ENCODE measurements at places on chromosomes 7 and 10.

DNA sequence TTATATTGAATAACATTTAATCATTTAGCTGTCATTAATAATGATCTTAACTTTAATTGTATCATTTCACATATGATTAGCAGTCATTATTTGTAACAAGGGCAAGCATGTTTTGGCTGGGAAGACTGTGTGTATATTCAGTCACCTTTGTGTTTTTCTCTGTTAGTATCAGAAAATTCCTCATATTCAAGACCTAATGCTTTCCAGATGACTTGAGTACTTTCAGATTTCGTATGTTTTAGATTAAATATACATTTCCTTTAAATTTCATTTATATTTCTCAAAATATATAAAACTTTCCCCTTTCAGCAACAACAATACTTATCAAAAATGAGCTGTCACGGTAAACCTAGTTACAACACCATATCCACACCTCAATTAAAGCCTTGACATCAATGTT lies 6.3 kb upstream of the CACNA2D1 start:
- no peak for DNase-seq

GRCh38 chr10:1216574-1217236 lies 160.5 kb downstream of the WDR37 start:
- DNase-seq: no peak

DNA sequence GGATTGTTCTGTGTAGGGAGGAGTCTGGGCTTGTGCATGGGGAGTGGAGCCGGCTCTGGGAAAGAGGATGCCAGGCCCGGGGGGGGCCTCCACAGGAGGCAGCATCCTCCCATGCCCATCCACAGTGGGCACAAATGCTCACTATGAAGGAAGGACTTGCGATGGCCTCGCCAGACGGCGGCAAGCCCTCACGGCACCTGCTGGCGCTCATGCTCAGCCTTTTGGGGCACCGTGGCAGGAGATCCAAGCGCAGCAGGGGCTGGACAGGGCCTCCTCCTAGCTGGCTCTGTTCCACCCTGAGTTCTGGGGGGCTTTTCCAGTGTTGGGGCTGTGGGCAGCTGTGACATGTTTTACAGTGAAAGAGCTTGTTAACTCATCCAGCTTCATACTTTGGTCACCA lies 15.2 kb downstream of the MDH2 start:
- no peak for DNase-seq

DNA sequence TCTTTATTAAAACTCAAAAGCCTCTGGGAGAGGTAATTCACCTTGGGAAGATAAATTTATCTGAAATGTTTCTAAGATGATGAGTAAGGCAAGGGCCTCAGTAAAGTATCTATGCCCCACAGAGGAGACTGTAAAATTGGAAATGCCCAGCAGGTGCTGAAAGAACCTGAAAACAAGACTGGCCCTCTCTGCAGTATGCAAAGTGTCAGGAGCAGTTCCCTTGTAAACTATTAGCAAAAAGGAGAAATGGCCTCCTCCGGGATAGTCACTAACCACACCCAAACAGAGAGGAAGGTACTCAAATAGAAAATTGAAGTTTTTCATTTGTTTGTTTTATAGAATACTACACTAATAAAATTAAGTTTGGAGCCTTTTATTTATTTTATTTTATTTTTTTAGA lies 81.2 kb downstream of the FZD1 start:
- DNase-seq: no peak

DNA sequence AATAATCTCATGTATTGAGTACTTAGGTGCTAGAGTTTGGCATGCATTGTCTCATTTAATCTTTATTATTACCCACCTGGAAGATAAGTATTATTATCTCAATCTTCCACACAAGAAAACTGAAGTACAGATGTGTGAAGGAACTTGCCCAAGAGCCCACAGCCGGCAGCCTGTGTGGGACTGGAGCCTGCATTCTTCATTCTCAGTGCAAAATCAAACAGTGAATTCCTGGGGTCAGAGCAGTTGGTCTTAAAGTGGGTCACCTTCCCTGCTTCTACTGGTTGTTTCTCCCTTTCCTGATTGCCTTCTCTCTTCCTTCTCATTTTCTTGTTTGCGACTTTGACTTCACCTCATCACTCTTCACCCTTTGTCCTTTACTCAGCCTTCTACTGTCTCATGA lies 144.7 kb upstream of the LYZL1 start:
- DNase-seq: no peak

- DNase-seq: no peak
These were observed 214.8 kb upstream of the MAGI2 start for GRCh38 chr7:79668292-79668691.

GRCh38 chr7:37769291-37769690 lies 79.1 kb upstream of the NME8 start:
- no peak for DNase-seq

- DNase-seq: no peak
These were observed 135.4 kb upstream of the KMT2E start for GRCh38 chr7:104878577-104878976.

GRCh38 chr10:73576890-73577591 lies 14.1 kb downstream of the USP54 start:
- no peak for DNase-seq

- peak; percentile 62 for DNase-seq
These were observed 16.9 kb upstream of the ZFAND2A start for GRCh38 chr7:1176891-1177373.

GRCh38 chr10:46028584-46029460 lies 1.6 kb downstream of the NCOA4 start:
- no peak for DNase-seq

DNA sequence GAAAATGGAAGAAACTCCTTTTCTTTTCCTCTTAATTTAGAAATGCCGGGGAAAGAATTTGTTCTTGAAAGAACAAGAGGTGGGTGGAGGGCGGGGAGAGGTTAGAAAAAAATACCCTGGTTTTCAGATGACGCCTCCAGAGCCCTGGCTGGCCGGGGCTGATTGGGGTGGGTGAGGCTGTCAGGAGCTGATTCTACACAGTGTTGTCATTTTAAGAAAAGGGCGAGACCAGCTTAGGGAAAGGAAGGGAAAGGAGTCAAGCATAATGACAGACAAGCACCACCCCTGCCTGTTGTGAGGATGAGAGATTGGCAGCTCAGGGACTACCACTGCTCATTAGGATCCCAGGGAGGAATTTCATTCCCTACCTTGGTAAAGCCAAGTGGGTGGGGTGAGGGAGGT lies 9.9 kb upstream of the FAM180A start:
- DNase-seq: no peak

DNA sequence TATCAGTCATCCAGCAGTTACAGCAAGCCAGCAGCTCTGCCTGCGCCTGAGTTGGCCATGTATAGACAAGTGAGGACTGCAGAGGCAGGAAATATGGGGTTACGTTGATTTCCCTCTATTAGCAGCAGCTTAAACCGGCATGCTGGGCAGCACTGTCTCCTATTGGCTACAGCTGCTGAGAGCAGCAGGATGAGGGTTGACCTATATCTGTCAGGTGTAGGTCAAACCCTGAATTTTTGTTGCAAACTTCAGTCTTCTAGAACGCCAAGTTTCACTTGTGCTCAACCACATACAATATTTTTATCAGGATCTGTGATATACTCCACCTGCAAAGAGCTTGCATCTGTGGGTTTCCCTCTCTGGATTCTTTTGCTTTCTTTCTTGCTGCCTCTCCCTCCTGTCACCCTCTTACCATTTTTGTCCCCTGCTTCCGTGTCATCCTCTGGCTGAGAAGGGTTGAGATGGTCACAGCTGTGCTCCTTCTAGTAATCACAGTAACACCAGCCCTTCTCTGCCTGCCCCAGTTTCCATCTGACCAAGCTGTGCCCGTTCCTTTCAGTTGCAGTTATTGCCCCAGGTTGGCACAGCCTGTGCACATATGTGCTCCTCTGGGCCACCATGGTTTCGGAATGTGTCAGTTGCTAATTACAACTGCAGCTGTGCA lies 23.8 kb upstream of the GLCCI1 start:
- no peak for DNase-seq

GRCh38 chr10:47406870-47407691 lies 23.0 kb upstream of the ZNF488 start:
- DNase-seq: no peak

- no peak for DNase-seq
These were observed 12.7 kb upstream of the BTBD16 start for GRCh38 chr10:122258136-122259074.

DNA sequence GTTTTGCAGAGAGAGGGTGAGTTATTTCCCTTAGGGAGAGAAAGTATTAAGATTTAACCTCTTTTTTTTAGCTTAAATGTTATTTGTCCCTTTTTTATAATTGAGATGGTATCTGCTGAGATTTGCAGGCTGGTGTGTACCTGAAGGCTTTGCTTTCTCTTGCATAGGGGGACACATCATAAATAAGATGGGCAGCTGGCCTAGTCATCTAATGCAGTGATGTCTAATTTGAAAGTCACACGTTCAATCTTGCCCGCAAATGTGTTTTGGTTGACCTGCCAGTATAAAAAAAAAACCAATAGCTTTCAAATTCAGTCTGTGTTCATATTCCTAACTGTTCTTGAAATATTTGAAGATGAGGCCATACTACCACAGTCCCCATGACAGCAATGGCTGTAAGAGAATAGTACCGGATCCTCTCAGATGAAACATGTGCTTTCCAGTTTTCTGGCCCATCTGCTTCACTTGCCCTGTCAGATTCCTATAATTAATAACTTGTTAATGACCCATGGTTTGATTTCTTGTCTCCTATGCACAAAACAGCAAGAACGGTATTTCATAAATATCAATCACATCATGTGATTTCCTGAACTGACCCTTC lies 914.2 kb downstream of the IPMK start:
- no peak for DNase-seq

- no peak for DNase-seq
These were observed 194.5 kb downstream of the SDK1 start for GRCh38 chr7:3495530-3495929.

DNA sequence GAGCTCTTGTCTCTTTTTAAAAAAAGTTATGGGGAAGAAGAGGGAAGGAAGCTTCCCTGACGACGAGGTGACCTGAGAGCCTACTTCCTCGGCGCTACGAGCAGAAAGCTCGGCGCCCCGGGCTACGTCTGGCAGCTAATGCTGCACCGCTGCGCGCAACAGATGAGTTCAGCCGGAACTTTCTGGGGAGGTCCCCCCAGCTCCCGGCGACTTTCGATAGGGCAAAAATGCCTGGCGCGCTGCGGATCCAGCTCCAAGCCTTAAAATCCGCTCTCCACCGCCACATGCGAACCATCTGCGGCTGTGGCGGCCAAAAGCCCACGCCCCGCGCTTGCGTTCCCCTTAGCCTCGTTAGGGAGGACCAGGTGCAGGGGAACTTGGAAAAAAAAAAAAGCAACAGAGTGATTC lies 621 bp downstream of the P4HA1 start:
- DNase-seq: peak; percentile 51

DNA sequence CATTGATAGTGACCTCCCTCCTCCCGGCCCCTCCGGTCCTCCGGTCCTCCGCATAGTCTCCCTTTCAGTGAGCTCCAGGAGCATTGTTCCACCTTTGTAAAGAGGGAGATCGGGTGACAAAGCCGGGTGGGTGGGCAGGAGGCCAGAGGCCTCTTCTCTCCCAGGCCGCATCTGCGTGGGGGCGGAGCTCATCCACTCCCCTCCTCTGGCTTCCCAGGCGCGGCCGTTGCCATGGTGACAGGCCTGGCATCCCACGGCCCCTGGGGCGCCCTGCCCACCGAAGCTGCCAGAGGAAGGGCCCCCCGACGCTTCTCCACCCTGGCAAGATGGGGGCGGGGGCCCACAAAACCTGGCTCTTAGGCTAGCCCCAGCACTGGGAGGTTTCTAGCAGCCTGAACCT lies 4.4 kb upstream of the FZD9 start:
- no peak for DNase-seq

GRCh38 chr10:76111986-76112825 lies 680.8 kb downstream of the LRMDA start:
- DNase-seq: no peak

GRCh38 chr7:67549126-67549525 lies 552.5 kb downstream of the TYW1 start:
- no peak for DNase-seq

- no peak for DNase-seq
These were observed 20.1 kb upstream of the MDFIC start for GRCh38 chr7:114901771-114902170.

- no peak for DNase-seq
These were observed 156.0 kb downstream of the GLI3 start for GRCh38 chr7:42080841-42081586.

DNA sequence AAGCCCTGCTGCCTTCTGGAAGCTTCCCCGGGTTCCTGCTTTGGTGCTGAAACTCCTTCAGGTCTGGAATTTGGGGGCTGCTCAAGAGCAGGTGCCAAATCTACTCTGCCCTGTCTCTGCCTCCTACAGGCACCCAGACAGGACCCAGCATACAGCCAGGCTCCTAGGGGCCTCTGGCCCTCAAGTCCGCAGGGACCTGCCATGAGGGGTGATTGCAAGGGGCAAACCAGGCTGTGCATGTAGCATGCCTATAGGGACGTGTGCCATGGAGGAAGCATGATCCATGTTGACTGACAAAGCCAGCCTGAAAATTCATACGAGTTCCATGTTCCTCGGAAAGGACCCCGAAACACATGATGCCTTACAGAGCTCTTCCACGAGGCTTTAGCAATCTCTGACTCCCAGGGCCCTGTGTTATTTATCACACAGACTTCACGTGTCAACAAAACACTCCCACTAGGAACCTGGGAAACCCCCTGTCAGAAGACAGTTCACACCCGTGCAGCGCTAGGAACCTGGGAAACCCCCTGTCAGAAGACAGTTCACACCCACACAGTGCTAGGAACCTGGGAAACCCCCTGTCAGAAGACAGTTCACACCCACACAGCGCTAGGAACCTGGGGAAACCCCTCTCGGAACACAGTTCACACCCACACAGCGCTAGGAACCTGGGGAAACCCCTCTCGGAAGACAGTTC lies 75.3 kb upstream of the DNAAF5 start:
- DNase-seq: no peak

GRCh38 chr7:133613250-133613790 lies 360.4 kb downstream of the EXOC4 start:
- DNase-seq: no peak

DNA sequence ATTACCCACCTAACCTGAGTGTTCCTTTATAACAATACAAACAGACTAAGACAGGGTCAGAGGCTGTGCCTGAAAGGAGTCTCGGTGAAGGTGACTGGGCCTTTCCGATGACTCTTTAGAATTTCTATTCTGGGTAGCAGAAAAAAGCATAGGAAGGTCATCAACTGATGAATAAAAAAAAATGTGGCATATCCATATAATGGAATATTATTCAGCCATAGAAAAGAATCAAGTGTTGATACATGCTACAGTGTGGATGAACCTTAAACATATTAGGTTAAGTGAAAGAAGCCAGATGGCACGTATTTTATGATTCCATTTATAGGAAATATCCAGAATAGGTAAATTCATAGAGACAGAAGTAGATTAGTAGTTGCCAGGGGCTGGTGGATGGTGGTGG lies 83.4 kb downstream of the LRMDA start:
- no peak for DNase-seq

- no peak for DNase-seq
These were observed 506.7 kb downstream of the GRID1 start for GRCh38 chr10:85859859-85860258.

DNA sequence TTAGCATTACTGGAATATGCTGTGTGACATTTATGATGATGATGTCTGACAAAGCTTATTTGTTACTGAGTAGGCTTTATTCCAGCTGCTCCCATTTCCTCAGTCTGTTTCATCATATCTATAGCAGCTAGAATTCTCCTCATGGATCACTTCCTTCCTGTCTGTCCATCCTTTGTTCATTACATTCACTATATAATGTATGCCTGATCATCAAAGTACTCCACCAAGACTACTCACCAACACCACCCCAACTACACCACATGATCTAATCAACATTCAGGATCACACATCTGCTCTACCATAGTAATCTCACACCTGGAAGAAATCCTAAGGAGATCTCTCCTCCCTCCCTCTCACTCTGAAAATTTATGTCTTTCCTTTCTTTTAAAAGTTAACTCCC lies 61.3 kb downstream of the APBB1IP start:
- DNase-seq: no peak

- DNase-seq: no peak
These were observed 20.3 kb downstream of the PPIF start for GRCh38 chr10:79367426-79368189.

Measured in activated naive CD4-positive, alpha-beta T cell (primary cell).